ENCODE measurements at places on chromosomes 12 and 14.

- DNase-seq, result no peak
These were observed 19.1 kb downstream of the ETV6 start for GRCh38 chr12:11668611-11669010.

DNA sequence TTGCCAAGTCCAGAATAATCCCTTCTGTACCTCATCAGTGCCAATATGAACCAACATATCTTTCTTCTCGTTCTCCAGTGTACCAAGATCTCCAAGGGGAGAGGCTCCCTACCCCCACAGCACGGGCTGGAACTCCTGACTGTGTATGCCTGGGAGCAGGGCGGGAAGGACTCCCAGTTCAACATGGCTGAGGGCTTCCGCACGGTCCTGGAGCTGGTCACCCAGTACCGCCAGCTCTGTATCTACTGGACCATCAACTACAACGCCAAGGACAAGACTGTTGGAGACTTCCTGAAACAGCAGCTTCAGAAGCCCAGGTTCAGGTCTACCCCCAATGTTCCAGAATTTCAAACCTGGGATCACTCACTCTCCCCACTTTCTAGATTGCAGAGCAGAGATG, 10.5 kb upstream of the OAS2 start:
- DNase-seq, result no peak

GRCh38 chr12:119685375-119685774, 17.4 kb downstream of the PRKAB1 start:
- no peak for DNase-seq

DNA sequence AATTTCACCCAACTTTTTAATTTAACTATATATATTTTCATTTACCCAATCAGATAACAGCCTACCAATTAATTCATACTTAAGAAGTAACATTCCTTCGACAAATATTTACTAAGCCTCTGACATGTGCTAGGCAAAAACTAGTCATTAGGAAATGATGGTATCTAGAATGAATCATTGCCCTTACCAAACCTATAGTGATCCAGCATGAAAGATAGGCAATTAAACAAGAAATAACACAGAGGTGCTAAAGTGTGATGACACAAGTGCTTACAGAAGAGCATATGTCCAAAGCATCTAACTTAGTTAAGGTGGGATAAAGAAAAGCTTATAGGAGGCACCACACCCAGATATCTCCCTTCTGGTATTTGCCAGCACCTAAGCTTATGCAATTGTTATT, 166.5 kb upstream of the RASSF8 start:
- no peak for DNase-seq

- DNase-seq, result no peak
These were observed 80.0 kb downstream of the DICER1 start for GRCh38 chr14:95077345-95077744.

GRCh38 chr14:85687456-85687855, 157.5 kb downstream of the FLRT2 start:
- no peak for DNase-seq

DNA sequence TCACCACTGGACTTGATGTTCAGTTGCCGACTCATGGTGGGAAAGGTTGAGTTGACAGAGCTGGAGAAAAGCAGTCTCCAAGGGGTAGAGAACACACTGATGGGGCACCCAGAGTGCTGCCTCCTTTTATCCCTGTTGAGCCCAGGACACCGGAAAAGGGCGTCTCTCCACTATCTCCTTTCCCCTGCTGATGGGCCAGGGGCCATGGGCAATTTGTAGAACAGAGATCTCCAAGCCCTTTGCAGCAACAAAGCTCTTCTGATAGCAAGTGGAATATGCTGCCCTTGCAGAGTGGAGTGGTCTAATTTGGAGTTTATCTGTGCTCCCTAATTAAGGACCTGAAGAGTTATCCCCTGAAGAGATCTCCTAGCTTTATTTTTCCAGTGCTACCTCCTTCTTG, at the start of gene KRT74:
Gene KRT74, minus strand, starts transcription at position 101 of the 400 bp plus-strand sequence. Its CDS starts 66 bp downstream, at position 35.
- DNase-seq, result no peak

GRCh38 chr14:78278464-78279250, 108.5 kb downstream of the NRXN3 start:
- no peak for DNase-seq

- no peak for DNase-seq
These were observed 36.6 kb downstream of the TAOK3 start for GRCh38 chr12:118336123-118336522.

- no peak for DNase-seq
These were observed 93.5 kb downstream of the PLEKHA5 start for GRCh38 chr12:19223018-19223417.

DNA sequence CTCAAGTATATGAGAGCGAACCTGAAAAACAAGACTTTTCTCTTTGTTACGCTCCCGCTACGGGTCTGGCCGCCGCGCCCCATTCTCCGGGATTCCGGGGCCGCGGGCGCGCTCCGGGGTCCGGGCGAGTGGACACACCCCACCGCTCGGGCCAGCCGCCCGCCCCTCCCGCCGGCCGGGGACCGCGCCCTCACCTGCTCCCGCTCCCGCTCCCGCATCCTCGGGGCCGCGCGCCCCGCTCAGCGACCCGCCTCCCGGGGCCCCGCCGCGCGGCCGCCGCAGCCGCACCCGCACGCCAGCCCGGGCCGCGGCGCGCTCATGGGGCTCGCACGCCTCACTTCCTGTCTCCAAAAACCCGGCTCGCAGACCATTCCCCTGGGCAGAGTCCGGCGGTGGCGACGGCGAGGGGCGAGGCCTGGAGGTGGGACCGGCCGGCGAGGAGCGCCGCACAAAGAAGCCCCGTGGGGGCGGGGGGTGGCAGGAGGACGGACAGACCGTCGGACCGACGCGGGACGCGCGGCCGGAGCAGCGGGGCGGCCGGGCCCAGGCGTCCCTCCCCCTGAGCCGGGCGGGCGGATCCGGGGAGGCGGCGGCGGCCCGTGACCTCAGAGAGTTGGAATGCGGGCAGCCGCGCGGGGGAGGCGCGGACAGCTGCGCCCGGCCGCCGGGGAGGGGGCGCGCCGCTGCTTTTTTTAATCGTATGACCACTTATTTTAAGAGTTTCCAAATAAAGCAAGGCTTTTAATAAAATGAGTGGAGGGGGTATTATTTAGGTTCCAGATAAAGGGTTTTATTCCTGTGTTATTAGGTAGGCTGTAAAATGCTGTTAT, at the start of gene PTPN21:
Gene PTPN21, minus strand, starts transcription at position 551 of the 830 bp plus-strand sequence. CDS start 4,590 bp downstream, outside the sequence.
- peak; percentile 87 for DNase-seq

DNA sequence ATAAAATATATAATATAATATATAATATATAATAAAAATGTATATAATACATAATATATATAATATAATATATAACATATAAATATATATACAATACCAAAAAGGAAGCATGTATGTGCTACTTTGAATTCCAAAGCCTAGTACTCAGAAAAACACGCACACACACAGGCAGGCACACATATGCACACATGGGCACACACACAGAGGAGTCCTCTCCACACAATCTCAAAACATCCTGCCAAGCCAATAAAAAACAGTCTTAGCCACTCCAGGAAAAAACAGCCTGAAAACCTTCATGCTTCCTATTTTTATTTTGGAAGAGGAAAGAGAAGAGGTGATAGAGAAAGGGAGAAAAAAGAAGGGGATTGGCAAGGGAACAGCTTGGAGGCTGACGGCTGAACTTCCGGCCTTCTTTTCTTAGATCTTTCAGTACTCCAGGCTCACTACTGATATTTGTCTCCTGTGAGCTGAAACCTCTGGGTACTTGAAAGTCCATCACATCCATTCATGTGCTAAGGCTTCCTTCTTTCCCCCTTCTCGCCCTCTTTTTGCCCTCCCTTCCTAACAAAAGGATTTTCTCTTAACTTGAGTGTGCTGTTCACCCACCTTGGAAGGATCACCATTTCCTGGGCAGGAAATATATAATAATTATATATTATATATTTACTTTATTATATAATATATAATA, 394.2 kb downstream of the NUAK1 start:
- no peak for DNase-seq

GRCh38 chr14:77145975-77146740, 4.6 kb upstream of the ZDHHC22 start:
- DNase-seq, result no peak

- DNase-seq, result no peak
These were observed 146.3 kb downstream of the PDE3A start for GRCh38 chr12:20514598-20514997.

DNA sequence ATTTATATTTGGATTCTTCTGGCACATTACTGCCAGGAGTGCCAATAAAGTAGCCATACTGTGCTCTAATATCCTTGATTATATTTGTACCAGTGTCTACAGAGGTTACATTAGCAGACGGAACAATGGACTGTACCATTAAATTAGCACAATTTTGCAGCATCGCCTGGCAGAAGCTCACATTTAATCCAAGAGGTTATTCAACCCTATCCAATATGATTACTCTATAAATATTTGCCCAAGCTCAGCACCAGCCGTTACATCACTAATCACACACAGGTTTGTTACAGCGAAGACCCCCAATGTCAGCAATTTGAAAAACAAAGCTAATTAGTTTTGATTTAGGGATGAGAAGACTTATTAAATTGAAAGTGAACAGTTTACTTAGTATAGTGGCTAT, 16.9 kb upstream of the MGST1 start:
- DNase-seq, result no peak

- no peak for DNase-seq
These were observed 24.4 kb downstream of the CYP46A1 start for GRCh38 chr14:99708449-99708848.

DNA sequence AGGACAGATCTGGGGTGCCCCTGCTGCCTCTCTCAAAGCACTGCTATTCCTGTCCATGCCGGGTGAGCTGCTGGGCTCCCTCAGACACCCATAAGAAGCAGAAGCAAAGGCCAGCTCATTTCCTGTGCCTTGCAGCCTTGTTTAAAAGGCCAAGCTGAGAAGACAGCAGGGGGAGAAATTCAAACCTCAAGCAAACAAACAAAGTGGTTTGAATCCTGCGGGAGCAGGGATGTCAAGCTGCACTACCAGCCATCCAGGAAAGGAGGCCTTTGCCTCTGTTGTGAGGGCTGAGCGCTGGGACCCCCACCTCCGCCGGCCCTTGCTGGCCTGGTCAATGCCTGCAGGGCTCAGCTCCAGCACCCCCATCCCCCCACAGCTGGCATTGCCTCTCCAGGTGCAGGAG, 176.5 kb downstream of the PIWIL1 start:
- DNase-seq, result no peak

GRCh38 chr12:57242691-57243454, 8.1 kb downstream of the STAC3 start:
- DNase-seq, result peak; percentile 79

DNA sequence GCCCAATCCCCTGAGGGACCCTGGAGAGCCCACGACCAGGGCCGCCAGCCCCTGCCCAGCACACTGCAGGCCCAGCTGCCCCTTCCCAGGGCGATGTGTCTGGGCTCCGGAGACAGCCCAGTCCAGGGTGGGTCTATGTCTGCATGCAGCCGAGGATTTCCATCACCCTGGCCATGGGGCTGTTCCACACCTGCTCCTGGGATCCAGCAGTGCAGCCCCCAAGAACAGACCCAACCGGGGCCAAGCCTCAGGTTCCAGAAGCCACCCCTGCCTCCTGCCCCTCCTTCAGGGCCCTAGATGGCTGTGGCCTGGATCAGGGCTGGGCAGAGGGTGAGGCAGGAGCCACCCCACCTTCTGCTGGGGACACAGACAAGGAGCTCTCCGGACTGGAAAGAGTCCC, 11.5 kb downstream of the C14orf180 start:
- DNase-seq, result no peak

DNA sequence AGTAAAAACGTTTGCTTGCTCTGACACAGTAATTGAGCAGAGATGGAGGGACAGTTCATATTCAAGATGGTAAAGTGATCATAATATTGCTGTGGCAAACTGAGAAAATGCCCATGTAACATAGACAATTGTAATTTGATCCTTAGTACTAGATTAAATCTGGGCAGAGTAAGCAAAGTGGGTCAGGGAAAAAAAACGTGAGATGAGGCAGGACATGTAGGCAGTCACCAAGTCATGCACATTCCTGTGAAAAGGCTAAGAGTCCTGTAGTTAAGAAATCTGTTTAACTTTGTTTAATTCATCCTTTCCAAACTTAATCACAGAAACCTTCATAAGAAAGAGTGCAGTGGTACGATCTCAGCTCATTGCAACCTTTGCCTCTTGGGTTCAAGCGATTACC, 16.1 kb downstream of the BTBD7 start:
- no peak for DNase-seq

DNA sequence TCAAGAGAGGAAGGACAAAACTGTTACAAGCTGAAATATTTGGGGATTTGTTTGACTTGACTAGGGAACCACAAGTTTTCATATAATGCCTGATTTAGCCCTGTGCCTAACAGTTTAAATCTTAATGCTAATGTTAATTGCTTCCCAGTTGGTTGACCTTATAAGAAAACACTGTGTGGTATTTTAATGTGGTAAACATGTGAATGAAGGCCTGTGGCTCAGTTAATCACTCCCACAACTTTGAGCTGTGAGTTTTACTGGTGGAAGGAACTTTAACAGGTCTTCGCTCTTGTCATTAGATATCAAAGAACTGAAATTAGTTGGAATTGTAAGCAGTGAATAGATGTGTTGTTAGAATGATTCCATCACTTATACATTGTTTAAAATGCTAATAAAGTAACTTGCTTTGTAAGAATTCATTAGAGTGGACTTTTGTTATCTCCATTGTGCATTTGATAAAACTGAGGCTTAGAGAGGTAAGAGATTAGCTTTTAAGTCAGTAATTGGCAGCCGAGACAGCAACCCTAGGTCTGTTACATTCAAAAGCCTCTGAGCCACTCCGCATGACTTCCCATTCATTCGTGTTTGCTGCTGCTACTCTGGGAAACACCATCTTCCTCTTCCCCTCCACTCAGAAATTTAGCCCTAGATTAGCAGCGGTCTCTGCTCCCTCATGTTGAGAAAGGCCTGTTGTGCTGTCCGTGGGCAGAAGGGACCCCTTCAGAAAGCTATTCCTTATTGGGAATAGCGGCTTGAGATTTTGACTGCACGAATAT, 1.0 kb upstream of the TBK1 start:
- no peak for DNase-seq

DNA sequence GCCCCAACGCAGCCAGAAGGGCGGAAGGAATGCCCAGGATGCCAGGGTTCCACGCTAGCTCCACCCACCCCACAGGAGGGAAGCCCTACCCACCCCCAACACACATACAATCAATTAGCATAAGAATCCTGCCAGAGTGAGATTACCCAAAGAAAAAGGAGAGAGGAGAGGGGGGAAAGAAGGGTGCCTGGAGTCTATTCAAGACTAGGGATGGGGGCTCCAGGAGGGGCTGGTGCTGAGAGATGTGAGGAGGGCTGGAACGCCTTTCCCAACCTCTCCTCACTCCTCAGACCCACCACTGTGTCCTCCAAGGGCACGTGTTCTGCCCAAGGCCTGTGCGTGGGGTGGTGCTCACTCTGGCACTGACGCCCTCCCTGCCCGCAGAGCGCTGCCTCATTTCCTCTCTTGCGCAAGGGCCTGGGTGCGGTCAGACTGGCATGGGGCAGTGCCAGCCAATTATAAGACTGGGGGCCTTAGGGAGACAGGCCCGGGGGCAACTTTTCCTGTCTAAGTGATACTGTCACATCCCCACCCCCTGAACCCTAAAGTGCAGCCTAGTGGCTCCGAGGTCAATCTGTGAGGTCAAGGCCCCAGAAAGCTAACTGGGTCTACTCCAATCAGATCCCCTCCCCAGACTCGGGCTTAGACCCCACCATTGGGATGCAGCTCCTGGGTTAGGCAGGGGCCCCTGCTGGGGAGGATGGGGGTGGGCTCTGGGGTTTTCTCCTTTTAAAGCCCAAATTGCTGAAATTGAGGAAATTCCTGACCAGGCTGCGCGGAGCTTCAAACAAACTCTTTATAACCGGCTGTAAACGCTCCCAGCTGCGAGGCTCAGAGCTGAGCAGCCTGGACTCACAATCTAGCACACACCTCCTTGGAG, 10.2 kb upstream of the ITGB7 start:
- peak; percentile 73 for DNase-seq
